ENCODE measurements at places on chromosomes 4 and X.

- DNase-seq: no peak
Measured at GRCh38 chrX:153561337-153561736, 37.6 kb downstream of the CCNQ start.

GRCh38 chr4:154416190-154416547 is 75.4 kb downstream of the DCHS2 start:
- no peak for DNase-seq

GRCh38 chrX:42832764-42833549 is 55.0 kb upstream of the PPP1R2C start:
- DNase-seq: no peak

DNA sequence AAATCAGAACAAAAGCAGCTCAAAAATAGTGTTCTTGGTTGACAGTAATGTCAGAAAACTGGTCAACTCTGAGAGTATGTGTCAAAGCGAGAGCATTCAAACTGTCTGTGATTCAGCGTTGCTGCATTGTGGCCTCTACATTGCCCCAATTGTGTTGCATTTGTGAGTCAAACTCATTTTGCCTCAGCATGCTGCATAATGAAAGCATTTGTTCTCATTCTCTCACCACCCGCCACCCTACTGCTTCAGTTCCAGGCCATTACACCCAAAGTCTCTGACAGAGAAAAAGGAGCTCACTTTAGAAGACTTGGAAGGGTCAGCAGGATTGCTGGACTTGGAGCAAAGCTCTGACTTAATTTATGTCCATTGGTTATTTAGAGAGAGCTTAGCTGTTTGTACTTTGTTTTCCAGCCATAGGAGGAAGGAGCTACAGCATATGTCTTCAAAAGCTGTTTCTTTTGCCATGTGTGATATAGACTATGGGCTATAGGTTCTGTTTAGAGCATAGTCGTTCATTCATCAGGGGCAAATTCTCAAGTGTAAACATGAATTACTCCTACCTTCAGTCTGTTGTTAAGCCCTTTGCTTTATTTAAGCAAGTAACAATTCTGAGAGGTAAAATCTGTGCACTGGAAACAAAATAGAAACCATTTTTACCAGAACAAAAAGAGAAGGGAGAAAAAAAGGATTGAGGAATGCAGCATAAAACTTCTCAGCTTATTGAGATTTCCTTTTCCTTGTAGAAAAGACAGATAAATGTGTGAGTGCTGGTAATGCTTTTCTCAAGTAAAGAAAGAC is 153.4 kb upstream of the ANK2 start:
- DNase-seq: no peak

DNA sequence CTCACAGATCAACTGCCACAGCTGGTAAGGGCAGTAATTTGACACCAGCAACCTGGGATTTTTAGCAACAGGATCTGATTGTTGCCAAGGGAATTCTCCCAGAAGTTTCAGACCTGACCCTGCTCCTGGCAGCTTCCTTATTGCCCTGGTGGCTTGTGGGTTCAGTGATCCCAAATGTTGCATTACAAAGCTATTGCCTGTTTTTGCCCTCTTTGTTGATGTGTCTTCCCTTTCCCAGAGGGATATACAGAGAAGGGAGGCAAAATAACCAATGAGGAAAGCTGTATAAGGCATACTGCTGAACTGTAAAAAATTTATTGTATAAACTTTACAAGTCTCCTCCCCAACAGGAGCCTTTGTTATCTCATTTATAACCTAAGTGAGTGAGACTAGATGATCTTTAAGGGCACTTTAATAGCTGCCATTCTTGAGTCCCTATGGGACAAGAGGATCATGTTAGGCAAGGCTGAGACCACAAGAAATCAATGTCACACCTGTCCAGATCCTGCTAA is 22.2 kb downstream of the VSIG4 start:
- DNase-seq: no peak

DNA sequence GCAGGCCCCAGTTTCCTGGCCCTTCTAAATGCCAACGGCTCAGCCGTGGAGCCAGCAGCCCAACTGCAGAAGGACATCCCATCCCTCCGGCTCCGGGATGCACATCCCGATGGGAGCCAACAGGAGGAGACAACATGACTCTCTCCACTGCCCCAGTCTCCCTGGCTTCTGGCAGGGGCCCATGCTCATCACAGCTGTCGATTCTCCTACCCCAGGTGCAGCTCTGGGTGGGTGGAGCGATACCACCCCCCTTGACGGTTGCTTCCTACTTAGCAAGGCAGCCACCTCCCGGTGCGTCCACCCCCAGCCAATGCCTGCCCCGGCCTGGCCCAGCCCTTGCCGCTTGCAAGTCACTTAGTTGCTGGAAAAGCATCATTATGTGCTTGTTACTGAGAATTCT is 19.5 kb downstream of the ZNF275 start:
- no peak for DNase-seq

GRCh38 chr4:126737899-126738526 is 894.7 kb upstream of the INTU start:
- no peak for DNase-seq

- DNase-seq: no peak
Measured at GRCh38 chr4:139710073-139710472, 44.5 kb downstream of the MGST2 start.

DNA sequence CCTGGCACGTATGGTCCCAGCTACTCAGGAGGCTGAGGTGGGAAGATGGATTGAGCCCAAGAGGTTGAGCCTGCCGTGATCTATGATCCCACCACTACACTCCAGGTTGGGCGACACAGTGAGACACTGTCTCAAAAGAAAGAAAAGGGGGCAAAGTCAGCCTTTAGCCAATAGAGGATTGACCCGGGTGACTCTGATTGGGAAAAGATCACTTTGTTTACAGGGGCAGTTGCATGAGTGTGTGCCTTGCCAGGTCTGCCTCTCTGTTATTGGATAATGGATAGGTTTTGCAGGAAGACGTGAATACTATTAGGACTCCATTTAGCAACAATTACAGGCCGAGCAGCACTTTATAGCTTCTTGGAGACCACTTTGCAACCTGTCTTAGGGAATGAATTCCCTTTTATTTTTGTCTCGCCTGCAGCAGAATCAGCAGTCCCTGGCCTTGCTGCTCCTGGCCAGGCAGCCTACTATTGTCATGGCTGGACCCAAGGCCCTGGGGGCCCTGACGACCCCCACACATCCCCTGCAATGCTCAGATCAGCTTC is 103.2 kb upstream of the PSAPL1 start:
- DNase-seq: no peak

- DNase-seq: no peak
Measured at GRCh38 chrX:148337873-148338272, 162.5 kb upstream of the AFF2 start.

GRCh38 chrX:9656277-9656676 is 109.4 kb downstream of the GPR143 start:
- DNase-seq: no peak

DNA sequence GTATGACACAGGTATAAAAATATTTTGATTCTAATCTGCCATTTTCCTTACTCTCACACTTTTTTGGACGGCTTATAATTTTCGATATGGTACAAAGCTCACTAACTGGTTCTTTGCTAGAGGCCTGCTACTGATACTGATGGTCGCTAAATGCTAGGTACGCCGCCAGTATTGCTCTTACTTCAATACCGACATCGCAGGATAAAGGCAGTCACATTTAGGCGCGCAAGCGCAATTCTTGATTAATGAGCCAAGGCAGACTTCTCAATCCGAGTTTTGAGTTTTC is 557 bp upstream of the USP38 start:
- DNase-seq: no peak

DNA sequence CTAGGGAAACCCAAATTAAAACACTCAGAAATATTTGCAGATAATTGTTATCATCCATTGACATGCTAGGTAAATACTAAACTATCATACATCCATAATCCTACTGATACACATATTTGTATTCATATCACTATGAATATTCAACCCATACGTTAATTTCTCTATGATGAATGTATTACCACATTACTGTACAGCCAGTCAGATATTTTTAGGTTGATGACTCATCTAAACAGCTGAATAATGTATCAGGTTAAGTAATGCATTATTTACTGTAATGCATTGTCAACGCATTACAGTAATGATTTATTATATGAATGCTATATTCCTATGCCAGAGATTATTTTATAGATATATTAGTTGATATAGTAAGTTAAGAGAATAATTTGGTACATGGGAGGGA is 37.1 kb downstream of the VEGFC start:
- no peak for DNase-seq

DNA sequence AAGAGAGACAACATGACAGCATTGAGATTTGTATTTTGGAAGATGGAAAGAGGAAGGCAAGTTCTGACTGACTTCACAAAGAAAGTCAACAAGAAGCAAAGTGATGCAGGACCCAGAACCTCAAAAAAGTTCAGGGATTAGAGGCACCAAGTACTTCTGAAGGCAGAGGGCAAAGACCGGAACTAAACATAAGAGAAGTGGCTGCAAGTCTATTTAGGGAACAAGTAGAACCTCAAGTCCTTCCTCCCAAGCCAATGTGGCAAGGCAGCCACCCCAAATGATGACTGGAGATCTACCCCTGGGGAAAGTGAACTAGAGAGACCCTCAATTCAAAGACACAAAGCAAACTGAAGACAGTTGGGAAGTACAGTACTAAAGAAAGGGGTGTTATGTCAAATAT is 46.6 kb downstream of the SLC39A8 start:
- no peak for DNase-seq

DNA sequence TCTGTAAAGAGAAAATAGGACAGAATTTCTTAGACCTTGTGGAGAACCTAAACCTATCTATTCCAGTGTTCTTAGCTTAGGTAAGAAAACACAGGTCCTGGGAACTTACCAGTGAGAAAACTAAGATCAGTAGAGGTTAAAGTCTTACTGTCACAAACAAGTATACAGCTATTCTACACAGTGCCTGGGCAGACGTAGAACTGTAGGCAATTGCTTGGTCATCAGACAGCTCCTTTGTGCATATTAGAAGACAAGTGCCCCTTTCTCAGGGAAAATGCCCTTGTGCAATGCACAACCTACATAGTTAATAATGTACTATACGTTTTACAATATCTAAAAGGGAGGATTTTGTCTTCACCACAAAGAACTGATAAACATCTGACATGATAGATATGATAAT is 86.6 kb upstream of the JADE1 start:
- no peak for DNase-seq

- peak; percentile 22 for DNase-seq
Measured at GRCh38 chr4:680928-681645, 6.7 kb downstream of the MYL5 start.

DNA sequence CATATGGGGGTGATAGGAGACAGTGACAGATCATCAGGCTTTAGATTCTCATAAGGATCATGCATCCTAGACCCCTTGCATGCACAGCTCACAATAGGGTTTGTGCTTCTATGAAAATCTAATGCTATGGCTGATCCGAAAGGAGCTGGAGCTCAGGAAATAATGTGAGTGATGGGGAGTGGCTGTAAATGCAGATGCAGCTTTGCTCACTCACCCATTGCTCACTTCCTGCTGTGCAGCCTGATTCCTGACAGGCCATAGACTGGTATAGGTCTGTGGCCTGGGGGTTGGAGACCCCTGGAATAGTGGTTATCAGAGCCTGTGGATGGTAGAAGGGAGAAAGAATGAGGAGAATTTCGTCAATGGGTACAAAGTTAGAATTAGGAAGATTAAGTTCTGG is 2751.1 kb downstream of the ARAP2 start:
- DNase-seq: no peak

DNA sequence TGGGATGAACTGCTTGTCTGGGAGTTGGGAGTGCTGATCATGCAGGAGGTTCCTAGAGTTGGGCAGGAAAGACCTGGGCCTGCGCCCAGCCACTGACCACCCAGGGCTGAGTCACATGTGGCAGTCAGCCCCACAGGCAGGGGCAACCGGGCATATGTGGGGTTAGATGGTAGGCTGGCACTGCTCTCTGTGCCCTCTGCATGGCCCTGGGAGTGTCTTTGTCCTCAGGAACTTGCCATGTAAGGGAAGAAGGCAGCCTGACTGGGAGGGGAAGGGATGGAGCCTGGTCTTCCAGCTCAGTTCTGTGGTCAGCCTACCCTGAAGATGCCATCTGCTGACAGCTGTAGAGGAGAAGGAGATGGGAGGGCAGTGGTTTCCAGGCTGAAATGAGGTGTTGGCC is 70.2 kb upstream of the EFNB1 start:
- DNase-seq: no peak

GRCh38 chr4:179116011-179116410 is 1673.8 kb upstream of the AGA start:
- no peak for DNase-seq

DNA sequence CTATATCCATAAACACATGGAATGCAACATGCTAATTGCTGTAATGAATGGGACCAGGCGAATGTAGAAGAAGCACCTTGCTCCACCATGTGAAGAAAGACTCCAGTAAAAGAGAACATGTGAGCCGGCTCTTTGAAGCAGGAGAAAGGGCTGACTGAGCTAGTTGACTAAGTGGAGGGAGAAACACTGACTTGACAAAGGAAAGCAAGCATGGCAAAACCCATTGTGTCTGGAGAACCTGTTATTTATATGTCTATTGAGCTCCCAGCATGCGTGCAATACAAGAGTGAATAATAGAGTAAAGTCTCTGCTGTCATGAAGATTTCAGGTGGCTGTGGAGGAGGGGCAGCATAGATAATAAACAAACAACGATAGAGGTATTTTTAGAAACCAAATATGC is 559.9 kb downstream of the RAB28 start:
- DNase-seq: no peak

DNA sequence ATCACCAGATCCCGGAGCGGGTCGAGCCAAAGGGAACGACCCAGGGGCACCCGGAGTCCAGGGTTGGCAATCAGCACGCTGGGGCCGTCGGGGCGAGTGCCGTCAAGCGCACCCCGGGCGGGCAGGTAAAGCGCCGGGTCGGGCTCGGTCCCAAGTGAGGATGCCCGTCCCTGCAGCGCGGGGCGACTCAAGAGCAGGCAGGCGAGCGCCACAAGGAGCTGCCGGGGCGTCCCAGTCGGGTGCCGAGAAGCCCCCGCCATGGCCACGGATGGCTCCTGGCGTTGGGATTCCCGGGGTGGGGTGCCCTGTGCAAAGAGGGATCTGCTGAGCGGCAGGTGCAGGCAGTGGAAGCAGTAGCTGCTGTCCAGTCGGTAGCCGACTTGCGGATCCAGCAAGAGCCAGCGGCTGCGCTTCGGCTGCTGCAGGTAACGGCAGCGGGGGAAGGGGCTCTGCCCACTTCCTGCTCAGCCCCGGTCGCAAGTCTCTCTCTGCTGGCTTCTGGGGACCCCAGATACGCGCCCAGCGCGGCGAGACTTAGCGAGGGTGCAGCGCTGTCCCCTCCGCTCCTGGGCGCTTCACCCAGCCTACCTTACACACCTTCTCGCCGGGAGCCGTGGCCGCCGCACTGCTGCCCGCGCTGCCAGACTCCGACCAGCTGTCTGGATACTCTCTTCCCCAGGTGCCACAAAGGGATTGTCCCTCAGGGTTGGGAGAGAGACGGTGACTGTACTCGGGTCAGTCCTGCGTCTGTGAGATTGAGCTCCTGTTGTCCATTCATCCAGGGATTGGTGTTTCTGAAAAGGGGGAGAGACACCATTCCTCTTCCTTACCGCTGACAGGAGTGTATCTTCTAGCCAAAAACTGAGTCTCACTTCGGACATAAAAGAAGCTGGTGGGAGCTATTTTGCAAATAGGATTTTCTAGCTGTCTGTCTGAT is at the start of gene FREM3:
Gene FREM3 (minus strand): TSS at position 260 of the 937 bp plus-strand sequence. CDS start 0 bp downstream, at position 260.
- DNase-seq: no peak
